Activated T-helper 2 cell treated with anti-CD3 and anti-CD28 coated beads, Interferon-gamma antibody, Interleukin-2, Interleukin-4, amounts not matched to agents 10 μg/mL and 5 μg/mL and 100 μg/mL, durations not matched to agents 14 hours and 24 hours and 36 hours (primary cell): ENCODE measurements at places on chromosomes 7 and 10. TPM values are rescaled to one million over a fixed set of nuclear protein-coding genes. Genes with fewer than 3 reads are reported as not detected.

Gene HOXA6
- not detected in 2 replicates for total RNA-seq

Gene OR2A5
- not detected in 2 replicates for total RNA-seq

Gene CUZD1
- 2.5 and 2.9 TPM in 2 replicates for total RNA-seq

Gene CNTNAP2
- not detected in 2 replicates for total RNA-seq

Gene SMKR1
- 4.7 and 6.8 TPM in 2 replicates for total RNA-seq

Gene ZP3
- total RNA-seq, result 8.2 and 10.5 TPM in 2 replicates

Gene C7orf57
- total RNA-seq, result 0.11 and 0.18 TPM in 2 replicates

Gene STEAP4
- total RNA-seq, result 0.39 and 0.48 TPM in 2 replicates

Gene PHYH
- 18.0 and 20.0 TPM in 2 replicates for total RNA-seq

Gene ITPRIP
- 17.1 and 18.8 TPM in 2 replicates for total RNA-seq

Gene CC2D2B
- 0.18 and 0.75 TPM in 2 replicates for total RNA-seq

Gene ADRB1
- total RNA-seq, result not detected in 2 replicates

Gene CARD11
- 72.8 and 74.1 TPM in 2 replicates for total RNA-seq

Gene BAIAP2L1
- total RNA-seq, result 1.9 TPM in 2 replicates

Gene ASAH2
- 1.7 TPM in 2 replicates for total RNA-seq

Gene SPDYE2
- total RNA-seq, result not detected in 2 replicates

Gene EGFR
- total RNA-seq, result not detected in 2 replicates

Gene PNLIP
- total RNA-seq, result not detected in 2 replicates

Gene HMX3
- total RNA-seq, result not detected in 2 replicates

Gene GRID2IP
- total RNA-seq, result 0.18 and 0.23 TPM in 2 replicates

Gene C1QL3
- 0.07 and 0.14 TPM in 2 replicates for total RNA-seq

Gene CDC14C
- not detected in 2 replicates for total RNA-seq

Gene TDRD1
- 0.11 and 0.30 TPM in 2 replicates for total RNA-seq

Gene MYOZ1
- not detected in 2 replicates for total RNA-seq

Gene STK31
- 0.16 TPM in 1 of 2 replicates, not detected in the other for total RNA-seq

Gene DYNC1I1
- total RNA-seq, result not detected in 2 replicates

Gene LLCFC1
- total RNA-seq, result not detected in 2 replicates

Gene SAP25
- total RNA-seq, result 11.3 and 11.8 TPM in 2 replicates

Gene ENTPD1
- total RNA-seq, result 37.1 and 37.5 TPM in 2 replicates

Gene FAM221A
- 6.2 and 6.7 TPM in 2 replicates for total RNA-seq

Gene COBL
- total RNA-seq, result not detected in 2 replicates

Gene NEBL
- total RNA-seq, result 0.30 and 0.43 TPM in 2 replicates

Gene TRIL
- not detected in 2 replicates for total RNA-seq

Gene TMEM184A
- total RNA-seq, result 0.23 TPM in 1 of 2 replicates, not detected in the other

Gene ERV3-1
- 9.7 and 9.8 TPM in 2 replicates for total RNA-seq

Gene ITGA8
- total RNA-seq, result not detected in 2 replicates

Gene ACBD7
- total RNA-seq, result 3.6 and 4.8 TPM in 2 replicates

Gene INHBA
- 0.97 and 1.0 TPM in 2 replicates for total RNA-seq

Gene TLX1
- not detected in 2 replicates for total RNA-seq
